ENCODE measurements at places on chromosomes 2 and 18.

DNA sequence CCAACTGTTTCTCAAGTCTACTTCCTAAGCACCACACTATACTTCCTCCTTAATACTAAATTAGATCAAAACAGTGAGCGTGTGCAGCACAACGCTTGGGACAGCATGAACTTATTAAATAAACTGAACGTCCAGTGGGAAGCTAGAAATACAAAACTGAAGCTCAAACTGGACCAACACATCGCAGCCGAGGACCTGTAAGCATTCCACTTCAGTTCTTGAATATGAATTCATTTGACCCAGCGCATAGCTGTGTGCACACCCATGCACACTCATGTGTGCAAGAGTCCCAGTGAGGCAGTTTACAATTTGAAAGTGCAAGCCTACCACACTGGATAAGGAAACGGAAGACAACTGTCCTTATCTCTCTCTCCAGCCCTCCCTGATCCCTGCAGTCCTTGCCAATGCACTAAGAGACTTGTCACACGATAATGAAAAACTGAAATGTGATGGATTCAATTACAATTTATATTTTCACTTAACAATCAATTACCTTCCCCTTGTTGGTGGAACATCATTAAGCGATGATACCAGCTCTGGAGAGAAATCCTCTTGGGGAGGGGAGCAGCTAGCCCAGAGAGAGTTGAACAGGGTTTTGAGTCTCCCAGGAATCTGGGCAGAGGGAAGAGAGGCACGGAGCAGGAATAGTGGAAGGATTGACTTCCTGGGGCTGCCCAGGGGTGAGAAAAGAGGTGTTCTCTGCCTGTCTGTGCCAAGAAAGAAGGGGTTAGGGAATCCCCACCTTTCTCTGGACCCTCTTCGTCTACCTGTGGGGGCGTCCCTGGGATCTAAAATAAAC, 186.5 kb upstream of the KLHL29 start:
- DNase-seq = no peak

- no peak for DNase-seq
These were observed 33.4 kb downstream of the UGP2 start for GRCh38 chr2:63875131-63875527.

DNA sequence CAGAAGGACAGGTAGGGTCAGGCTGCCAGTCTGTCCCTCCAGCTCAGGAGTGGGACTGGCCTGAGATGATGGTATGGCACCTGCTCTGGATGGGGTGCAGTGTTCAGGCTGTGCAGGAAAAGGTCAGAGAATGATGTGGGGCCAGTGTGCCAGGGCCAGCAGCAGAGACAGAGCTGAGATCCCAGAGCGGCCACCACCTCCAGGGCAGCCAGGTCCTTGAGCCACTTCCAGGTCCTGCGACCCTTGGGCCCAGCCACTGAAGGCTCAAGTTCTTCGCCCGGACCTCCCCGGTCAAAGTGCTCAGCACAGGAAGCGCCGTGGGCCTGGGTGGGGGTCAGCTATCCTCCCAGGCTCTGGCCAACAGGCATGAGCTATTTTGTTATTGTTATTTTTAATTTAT, 12.1 kb upstream of the ARMC9 start:
- no peak for DNase-seq

DNA sequence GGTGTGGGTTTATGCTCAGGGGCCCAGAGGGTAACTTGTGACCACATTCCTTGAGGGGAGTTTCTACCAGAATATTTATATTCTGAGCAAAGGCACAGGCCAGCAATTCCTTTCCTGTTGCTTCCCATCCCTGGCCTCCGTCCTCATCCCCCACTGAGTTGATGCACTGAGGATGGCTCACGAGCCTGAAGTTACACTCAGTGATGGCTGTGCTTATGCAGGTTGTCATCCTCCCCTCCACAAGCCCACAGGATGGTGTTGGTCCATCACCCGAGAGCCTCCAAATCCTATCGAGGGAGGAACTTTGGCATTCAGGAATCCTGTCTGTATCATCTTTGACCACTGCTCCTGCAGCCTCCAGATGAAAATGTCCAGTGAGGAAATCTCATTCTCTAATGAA, 28.4 kb upstream of the FHOD3 start:
- no peak for DNase-seq

- no peak for DNase-seq
These were observed 4.9 kb downstream of the KIF1A start for GRCh38 chr2:240814946-240815760.

- DNase-seq = no peak
These were observed 635.8 kb downstream of the DSC3 start for GRCh38 chr18:30406728-30407127.

DNA sequence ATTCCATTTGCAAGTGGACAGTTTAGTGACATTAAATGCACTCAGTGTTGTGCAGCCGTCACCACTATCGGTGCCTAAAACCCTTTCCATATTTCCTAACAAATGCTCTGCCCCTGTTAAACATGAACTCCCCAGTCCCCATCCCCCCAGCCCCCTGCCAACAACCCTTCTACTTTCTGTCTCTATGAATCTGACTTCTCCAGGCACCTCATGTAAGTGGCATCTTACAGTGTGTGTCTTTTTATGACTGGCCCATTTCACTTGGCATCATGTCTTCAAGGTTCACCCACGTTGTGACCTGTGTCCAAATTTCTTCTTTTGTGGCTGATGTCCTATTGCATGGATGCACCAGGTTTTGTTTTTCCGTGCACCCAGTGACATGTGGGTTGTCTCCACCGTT, 140.9 kb upstream of the GPC1 start:
- DNase-seq = no peak

DNA sequence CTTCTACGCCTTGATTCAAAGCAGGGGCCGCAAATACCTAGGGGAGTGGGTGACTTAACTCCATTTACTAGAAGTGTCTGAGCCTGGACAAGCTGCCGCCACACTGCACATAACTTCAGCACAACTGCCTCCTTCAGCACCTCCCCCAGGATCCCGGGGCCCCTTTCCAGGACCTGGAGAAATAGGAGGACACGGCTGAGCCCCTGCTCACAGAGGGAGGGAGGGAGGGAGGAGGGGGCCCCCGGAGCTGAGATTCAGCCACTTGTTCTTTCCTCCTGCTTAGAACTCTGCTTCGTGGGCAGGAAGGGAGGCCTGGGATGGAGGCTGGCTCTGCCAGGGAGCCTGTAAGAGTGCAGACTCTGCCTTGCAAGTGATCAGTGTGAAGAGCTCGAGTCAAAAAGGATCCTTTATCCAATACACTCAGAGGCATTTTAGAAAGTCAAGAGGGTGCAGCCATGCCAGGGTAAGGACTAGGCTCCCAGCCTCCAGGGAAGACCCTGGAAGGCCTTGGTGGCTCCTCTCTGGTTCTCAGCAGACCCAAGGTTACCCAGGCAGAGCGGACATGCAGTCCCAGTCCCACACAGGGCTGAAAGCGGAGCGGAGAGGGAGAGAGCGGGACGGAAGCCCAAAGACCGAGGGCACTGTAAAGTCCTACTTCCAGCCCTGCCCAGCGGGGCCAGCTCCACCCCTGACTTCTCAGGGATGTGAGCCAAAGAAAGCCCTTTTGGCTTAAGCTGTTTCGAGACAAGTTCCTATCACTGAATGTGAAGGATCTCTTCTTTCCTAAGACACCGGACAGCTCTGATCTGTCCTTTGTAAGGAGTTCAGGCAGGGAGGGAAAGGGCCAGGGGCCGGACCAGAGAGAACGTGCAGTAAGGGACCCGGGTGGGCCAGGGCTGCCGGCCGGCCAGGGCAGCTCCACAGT, 8.6 kb upstream of the ARMC9 start:
- DNase-seq = no peak

DNA sequence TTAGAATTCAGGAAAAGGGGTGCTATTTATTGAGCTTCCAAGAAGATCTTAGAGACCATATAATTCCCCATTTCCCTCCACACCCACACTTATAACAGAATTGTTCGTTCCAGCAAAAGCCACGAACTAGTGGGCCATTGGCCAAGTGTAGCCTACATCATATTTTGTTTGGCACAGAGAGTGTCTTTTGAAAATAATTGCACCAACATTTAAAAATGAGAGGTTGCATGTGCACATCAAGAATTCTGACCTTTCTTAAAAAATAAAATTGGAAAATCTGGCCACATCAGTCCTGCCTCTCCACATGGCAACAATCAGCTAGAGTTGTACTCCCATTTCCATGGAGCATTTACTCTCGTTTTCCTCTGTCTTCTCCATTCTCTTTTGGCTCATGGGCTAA, 655.5 kb upstream of the FANCL start:
- no peak for DNase-seq

GRCh38 chr2:179264368-179265081, at the start of gene SESTD1:
TSS of gene SESTD1 (minus strand) at chr2:179264832. CDS start at chr2:179191841, 72,991 bp downstream.
- DNase-seq = peak; percentile 56

- no peak for DNase-seq
These were observed 23.1 kb upstream of the PNO1 start for GRCh38 chr2:68134554-68134953.

DNA sequence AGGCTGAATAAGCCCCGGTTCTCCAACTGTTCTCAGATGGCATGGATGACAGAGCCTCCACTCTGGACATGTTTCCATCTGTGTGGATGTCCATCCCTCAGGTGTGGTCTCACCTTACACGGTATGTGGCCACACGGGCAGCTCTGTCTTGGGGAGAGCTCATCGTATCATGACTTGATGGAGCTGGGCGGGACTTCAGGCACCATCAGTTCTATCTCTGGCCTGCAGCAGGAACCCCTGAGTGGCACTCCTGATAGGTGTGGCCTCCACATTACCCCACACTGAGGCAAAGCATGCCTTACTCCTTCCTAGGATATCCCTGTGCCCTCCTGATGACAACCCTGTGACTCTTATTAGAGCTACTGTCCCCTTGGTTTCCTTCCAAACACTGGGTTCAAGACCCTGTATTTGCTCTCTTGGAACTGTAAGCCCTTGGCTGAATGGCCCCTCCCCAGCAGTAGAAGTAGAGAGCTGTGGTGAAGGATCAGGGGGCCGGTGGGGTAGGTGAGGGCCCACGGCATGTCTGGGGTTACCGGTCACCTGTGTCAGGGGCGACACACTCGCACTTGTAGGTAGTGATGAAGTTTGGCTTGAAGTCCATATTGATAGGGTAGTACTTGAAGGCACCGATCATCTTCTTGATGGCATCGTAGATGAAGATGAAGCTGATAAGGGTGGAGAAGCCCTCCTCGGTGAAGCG, 48.2 kb downstream of the MTHFD2 start:
- no peak for DNase-seq

- no peak for DNase-seq
These were observed 113.6 kb upstream of the COL5A2 start for GRCh38 chr2:189293164-189293563.

- DNase-seq = no peak
These were observed 165.8 kb upstream of the TCF4 start for GRCh38 chr18:55753643-55754263.

GRCh38 chr2:207107551-207107950, 58.2 kb downstream of the KLF7 start:
- DNase-seq = no peak

DNA sequence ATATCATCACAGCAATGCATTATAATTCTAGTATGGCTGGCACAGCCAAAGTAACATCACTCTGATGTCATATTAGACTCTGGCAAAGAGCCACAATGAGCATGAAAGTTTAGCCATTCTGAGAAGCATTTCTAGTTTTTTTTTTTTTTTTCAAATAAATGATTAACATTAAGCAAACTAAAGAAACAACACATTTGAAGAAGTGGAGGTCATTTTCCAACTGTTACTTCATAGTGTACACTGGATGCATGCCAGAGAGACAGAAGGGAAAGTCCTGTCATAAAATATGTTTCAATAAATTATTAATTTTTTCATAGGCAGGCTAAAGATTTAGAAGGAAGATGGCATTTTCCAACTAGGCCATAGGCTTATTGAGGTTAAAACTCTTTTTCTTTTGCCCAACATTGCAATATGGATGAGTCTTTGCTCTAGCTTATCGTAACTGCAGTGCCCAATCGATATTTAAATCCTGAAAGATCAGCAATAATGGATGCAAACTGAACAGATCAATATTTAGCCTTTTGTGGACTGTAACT, 1630.4 kb upstream of the ACVR2A start:
- DNase-seq = no peak

GRCh38 chr2:202306034-202306433, 40.5 kb downstream of the NOP58 start:
- DNase-seq = no peak

- DNase-seq = no peak
These were observed 725 bp upstream of the ANKRD53 start for GRCh38 chr2:70977605-70978205.

DNA sequence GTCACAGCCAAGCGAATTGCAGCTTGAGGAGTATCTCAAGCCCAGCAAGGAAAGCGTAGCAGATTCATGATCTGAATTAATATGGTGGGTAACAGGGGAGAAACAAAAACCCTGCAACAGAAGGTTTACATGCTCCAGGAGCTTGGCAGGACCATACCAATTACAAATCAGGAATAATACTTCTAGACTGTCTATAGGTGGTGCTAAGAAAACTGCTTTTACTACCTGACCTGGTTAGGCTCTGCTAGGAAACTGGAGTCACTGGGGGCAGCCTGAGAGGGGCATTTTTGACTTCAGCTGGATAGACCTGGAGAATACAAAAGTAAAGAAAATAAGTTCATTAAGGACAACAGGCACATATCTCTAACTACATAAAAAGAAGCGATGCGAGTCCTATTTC, 24.6 kb upstream of the SPOPL start:
- DNase-seq = no peak

DNA sequence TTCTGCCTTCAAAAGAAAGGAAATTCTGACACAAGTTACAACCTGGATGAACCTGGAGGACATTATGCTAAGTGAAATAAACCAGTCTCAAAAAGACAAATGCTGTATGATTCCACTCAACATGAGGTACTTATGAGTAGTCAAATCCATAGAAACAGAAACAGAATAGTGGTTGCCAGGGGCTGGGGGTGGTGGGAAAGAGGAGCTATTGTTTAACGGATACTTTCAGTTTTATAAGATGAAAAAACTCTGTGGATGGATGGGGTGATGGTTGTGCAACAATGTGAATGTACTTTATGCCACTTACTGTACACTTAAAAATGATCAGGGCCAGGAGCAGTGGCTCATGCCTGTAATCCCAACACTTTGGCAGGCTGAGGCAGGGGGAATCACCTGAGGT, 15.4 kb downstream of the SLC35F5 start:
- DNase-seq = no peak

- no peak for DNase-seq
These were observed 266.8 kb upstream of the SIX3 start for GRCh38 chr2:44674473-44675284.

GRCh38 chr2:25259737-25260124, 82.0 kb downstream of the DNMT3A start:
- DNase-seq = no peak

DNA sequence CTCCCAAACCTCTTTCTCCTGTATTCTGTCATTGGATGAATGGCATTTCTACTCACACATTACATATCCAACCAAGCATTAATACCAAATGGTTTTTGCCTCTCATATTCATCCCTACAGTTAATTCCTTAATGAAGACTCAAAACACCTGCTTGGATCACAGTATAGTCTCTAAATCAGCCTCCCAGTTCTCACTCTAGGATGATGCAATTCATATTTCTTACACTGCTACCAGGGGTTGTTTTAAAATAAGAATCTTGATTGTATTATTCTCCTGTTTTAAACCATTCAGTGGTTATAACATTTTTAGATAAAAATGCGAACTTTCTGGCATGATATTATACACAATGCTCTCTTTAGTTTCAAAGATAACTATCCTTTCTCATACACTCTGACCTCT, 281.4 kb upstream of the ZEB2 start:
- DNase-seq = no peak

- DNase-seq = no peak
These were observed 77.0 kb downstream of the PRKCE start for GRCh38 chr2:45728458-45728942.
